HL-60 (cell line): ENCODE measurements at places on chromosomes 11 and 22.

GRCh38 chr11:9565822-9566560 is 7.5 kb upstream of the WEE1 start:
- peak; percentile 71 for DNase-seq

GRCh38 chr11:73308961-73309919 is 1.2 kb downstream of the ARHGEF17 start:
- DNase-seq = peak; percentile 68

DNA sequence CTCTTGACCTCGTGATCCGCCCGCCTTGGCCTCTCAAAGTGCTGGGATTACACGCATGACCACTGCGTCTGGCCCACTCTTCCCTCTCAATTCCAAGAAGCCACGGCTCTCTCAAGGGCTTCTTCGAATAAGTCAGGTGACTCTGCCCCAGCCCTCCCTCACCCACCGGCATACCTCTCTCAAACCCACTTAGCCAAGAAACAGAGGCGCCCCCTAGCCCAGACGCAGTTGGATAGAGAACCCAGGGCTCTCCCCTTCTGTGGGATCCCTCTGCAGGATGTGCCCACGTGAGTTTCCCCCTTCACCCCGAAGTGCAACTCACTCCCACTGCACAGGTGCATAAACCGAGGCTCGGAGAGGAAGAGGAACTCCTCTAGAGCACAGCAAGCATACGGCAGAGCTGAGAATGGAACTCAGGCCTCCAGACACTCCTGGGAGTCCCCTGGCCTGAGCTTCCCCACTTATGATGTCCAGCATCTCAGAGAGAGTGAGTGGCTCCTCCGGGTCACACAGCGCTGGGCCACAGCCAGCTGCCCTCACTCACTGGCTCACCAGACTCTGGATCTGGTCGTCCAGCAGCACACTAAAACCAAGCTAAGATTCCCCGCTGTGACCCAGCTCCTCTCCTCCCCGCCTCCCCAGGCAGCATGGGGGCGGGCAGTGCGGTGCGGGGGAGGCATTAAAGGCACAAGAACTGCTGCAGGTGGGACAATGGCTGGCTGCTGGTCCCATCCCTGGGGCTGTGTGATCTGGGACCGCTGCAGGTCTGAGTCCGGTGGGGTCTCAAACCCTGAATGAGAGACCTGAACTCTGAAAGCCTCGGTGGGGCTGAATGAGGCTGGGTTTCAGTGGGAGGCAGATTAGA is 16.8 kb upstream of the RGL4 start:
- DNase-seq = no peak

DNA sequence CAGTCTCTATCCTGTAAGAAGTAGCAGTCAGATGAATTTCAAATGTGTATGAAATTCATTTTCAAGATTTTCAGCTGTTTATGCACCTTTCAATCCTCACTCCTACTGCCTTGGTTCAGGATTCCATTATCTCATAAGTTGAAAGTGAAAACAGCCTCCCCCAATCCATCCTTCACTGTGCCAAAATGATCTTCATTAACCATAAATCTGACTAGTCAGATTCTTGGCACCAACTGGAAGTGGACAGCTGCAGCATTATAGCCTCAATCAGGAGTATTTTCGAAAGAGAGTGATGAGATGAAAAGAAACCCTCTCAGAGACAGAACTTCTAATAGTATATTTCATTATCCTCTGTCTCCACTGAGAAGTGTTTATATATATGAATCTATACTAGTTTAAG is 365.3 kb upstream of the PDGFD start:
- DNase-seq = no peak

GRCh38 chr22:38504731-38505540 is 1.2 kb downstream of the DDX17 start:
- DNase-seq = peak; percentile 63

DNA sequence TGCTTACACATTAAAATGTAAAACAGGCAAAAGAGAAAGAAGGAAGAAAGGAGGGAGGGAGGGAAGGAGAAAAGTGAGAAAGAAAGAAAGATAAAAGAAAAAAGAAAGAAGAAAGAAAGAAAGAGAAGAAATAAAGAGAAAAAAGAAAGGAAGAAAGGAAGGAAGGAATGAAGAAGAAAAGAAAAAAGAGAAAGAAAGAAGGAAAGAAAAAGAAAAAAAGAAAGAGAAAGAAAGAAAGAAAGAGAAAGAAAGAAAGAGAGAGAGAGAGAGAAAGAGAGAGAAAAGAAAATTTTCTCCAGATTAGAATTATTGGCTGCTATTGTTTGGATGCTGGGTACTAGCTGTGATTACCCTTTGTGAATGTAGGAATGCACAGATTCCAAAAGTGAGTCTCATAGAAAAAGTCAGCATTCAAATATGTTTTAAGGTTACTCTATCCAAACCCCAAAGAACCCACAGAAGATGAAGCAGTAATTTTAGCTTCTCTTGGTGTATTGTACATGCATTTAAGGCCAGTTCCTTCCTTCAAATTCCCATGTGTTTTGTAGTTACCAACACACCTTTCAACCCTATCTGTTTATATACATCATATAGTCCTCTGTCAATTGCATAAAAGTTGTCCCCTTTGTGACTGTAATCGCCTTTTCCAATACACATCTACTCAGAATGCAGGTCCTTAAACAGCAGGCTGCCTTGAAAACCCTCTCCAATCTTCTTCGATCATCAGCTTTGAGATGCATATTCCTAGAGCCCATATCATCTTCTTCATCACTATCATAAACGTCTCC is 789 bp upstream of the FAM111A start:
- DNase-seq = no peak

- DNase-seq = peak; percentile 57
Measured at GRCh38 chr11:5689551-5689983, at the start of gene TRIM22. Gene TRIM22 (plus strand): TSS chr11:5689790. CDS start chr11:5696233, 6,443 bp downstream.

DNA sequence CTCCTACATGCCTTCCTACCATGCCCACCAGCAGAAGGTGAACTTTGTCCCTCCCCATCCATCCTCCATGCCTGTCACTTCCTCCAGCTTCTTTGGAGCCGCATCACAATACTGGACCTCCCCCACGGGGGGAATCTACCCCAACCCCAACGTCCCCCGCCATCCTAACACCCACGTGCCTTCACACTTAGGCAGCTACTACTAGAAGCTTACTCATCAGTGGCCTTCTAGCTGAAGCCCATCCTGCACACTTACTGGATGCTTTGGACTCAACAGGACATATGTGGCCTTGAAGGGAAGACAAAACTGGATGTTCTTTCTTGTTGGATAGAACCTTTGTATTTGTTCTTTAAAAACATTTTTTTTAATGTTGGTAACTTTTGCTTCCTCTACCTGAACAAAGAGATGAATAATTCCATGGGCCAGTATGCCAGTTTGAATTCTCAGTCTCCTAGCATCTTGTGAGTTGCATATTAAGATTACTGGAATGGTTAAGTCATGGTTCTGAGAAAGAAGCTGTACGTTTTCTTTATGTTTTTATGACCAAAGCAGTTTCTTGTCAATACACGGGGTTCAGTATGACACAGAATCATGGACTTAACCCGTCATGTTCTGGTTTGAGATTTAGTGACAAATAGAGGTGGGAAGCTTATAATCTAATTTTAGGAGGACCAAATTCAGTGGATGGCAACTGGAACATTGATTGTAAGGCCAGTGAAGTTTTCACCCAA is 56.1 kb downstream of the KCNJ1 start:
- no peak for DNase-seq

DNA sequence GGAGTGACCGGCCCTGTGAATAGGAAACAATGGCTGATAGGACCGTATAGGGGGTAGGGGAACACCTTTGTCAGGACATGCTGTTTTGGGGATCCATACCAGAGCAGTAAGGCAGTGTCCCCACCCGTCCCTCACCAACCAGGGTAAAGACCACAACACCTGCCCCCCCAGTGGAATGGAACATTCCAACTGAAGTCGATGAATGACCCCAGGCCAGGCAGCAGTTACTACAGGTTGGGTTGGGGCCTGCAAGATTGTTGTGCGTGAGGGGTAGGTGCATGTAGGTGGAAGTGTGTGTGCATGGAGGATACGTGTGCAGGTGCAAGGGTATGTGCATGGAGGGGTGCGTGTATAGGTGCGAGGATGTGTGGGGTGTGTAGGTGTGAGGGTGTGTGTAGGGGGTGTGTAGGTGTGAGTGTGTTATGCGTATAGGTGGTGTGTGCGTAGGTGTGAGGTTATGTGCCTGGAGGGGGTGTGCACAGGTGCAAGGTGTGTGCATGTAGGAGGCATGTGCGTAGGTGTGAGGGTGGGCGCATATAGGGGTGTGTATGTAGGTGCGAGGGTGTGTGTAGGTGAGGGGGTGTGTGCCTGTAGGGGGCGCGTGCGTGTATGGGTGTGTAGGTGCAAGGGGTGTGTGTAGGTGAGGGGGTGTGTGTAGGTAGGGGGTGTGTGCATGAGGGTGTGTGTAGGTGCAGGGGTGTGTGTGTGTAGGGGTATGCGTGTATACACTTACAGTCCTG is 32.9 kb downstream of the PISD start:
- no peak for DNase-seq

DNA sequence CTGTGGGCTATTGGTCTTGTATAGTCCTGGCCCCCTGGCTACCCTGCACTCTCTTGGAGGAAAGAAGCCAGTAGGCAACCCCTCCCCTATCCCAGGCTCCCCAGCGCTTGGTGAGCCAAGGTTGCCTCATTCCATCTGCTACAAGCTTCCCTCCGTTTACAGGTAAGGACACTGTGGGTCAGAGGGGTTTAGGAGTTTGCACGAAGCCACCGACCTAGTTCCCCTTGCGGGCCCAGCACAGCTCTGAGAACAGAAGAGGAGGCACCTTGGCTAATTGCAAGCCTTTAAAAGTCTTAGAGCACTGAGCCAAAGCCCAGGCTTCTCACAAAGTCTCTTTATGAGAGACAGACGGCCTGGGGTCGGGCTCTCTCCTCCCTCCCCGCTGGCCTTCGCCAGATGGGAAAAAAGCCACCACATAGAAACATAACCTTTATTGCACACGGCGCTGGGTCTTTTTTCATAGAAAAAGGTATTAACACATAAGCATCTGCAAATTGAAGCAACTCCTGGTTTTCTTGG is 99.8 kb downstream of the CEP164 start:
- DNase-seq = no peak

DNA sequence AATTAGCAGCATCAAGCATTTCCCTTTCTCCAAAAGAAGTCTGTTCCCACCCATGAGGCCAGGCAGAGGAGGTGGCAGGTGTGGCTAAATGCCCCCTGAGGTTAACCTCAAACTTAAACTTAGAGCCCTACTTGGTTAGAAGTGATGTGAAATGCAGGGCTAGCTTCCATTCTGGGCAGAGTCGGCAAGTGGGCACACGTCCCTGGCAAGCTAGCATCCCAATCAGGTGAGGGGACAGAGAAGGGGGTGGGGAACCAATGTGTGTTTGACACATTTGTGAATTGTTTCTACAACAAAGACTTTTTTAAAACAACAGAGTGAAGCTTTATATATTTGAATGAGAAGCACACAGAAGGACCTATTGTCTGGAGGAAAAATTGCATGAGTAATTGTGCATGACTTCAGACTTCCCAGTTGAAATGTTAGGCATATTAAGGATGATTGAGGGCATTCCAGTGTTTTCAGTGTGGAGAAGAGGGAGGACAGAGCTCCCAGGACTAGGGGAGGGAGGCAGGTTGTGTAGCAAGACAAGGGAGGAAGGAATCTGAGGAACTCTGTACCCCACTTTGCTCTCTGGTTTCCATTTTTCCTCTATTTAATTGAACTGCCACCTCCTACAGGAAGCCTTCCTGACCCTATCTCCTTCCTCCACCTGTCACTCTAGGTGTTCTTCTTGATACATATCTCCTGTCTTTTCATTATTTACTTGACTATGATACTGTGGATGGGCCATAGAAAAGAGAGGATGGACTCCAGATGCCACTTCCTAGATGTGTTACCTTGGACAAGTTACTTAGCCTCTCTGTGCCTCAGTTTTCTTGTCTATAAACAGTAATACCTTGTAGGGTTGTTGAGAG is 83.3 kb upstream of the PICALM start:
- no peak for DNase-seq

- no peak for DNase-seq
Measured at GRCh38 chr22:29204455-29205183, 1.1 kb upstream of the EMID1 start.

DNA sequence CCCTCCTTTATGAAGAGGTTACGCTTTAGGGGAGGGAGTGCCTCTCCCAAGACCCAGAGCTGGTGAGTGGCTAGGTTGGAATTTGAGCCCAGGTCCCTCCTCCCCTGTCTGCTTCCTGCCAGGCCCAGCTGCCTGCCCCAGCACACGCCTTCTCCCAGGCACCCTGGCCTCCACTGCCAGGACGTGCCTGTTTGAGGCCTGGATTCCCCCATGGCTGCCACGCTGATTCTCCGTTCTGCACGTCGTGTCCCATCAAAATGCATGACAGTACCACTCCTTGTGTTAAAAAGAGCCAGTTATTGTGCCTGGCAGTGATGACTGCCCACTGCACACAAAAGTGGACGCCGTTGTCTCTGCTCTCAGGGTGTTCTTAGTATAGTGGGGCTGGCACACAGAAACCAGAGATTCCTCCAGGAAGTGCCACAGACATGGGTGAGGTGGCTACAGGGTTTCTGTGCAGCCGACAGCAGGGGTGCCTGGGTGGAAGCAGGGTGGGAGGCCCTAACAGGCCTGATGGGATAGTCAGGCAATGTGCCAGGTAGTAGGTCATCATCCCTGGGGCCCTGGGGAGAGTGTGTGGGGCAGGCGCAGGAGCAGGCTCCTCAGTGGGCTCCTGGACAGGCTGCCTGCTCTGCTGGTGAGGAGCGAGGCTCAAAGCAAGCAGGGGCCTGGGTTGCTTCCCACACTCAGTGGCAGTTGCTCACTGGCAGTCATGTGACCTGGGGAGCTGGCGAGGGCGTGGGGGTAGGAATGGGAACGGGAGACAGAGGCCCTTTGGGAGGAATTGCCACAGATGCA is 24.2 kb downstream of the MED15 start:
- DNase-seq = no peak

DNA sequence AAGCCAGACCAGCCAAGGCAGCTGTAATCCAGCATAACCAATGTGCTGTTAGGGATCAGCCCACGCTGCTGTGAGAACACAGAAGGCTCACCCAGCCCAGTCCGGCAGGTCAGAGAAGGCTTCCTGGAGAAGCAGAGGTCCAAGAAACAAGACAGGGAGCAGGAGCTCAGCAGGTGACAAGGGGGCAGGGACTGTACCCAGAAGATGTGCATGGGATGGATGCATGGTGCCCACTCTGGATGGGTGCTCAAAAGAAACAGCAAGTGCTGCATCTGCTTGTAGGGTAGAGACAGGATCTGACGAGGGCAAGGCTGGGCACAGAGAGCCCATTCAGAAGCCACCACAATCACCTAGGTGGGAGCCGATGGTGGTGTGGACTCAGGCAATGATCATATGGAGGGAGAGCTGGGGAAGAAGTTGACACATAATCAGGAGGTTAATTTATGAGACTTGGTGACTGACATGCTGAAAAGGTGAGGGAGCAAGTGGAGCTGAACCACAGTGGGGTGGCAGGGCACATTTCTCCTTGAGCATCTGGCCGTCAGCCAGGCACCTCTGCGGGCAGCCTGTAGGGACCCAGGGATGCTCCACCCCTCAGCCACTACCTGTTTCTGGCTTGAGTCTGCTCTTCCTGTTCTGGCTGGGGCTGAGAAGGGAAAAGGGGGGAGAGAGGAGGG is 102.3 kb upstream of the DRD2 start:
- DNase-seq = no peak

GRCh38 chr11:111460856-111461255 is 51.3 kb downstream of the BTG4 start:
- no peak for DNase-seq

- DNase-seq = peak; percentile 23
Measured at GRCh38 chr11:134266841-134267251, 9.3 kb upstream of the GLB1L3 start.

GRCh38 chr11:77698896-77699295 is 61.3 kb upstream of the CLNS1A start:
- DNase-seq = no peak
